ENCODE measurements at places on chromosomes 5 and 9.

GRCh38 chr9:98576354-98576753, 132.4 kb downstream of the GABBR2 start:
- DNase-seq = no peak

- no peak for DNase-seq
These were observed 224.9 kb downstream of the SNX18 start for GRCh38 chr5:54742417-54742891.

DNA sequence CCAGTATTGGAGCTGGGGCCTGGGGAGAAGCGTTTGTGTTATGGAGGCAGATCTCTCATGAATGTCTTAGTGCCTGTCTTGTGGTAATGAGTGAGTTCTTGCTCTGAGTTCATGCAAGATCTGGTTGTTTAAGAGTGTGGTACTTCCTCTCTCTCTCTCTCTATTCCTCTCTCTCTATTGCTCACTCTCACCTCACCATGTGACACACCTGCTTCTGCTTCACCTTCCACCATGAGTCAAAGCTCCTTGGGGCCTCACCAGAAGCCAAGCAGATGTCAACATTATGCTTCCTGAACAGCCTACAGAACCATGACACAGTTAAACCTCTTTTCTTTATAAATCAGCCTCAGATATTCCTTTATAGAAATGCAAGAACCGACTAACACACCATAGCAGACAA, 242.7 kb upstream of the ADRA1B start:
- DNase-seq = no peak

- DNase-seq = no peak
These were observed 9.1 kb upstream of the MVB12B start for GRCh38 chr9:126317513-126317912.

DNA sequence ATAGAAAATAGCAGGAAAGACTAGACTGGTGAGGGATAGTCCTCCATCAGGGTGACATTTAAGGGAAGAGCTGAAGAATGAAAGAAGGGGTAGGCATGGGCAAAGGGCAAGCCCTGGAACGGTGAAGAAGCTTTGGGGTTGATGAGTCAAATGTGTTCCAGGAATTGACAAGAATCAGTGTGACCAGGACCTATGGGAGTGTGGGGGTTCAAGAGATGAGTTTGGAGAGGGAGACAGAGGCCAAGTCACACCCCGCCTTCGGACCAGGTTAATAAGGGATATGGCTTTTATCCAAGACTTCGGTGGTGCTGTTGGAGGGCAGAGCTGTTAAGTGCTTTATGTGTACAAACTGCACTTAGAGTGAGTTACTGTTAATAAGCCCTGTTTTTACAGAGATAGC, 920 bp downstream of the PMPCA start:
- no peak for DNase-seq

GRCh38 chr5:7866196-7866595, 2.6 kb downstream of the FASTKD3 start:
- DNase-seq = no peak

All from left ventricle myocardium superior (tissue), 1 donor.